GM20000 (cell line): ENCODE measurements at places on chromosomes 1 and 21.

DNA sequence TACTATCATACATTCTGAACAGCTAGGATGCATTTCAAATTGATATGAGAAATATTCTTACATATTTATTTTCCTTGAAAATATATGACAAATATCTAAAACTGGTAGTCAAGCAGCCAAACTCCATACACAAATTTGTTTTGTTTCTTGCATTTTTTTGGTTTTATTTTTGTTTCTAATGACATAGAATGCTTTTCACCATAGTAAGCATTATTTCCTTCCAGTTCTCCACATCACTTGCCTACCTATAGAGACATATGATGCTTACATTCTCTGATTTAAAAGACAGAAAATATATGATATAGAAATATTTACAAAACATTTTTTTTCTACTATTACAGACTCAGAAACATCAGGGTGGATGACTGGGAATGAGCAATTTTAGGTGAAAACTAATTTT lies 726.4 kb upstream of the ADGRL4 start:
- DNase-seq, result no peak

- no peak for DNase-seq
Observed at GRCh38 chr21:46191686-46192575, 7.7 kb upstream of the SPATC1L start.

GRCh38 chr1:53738205-53739108 lies 507 bp downstream of the GLIS1 start:
- DNase-seq, result peak; percentile 42

DNA sequence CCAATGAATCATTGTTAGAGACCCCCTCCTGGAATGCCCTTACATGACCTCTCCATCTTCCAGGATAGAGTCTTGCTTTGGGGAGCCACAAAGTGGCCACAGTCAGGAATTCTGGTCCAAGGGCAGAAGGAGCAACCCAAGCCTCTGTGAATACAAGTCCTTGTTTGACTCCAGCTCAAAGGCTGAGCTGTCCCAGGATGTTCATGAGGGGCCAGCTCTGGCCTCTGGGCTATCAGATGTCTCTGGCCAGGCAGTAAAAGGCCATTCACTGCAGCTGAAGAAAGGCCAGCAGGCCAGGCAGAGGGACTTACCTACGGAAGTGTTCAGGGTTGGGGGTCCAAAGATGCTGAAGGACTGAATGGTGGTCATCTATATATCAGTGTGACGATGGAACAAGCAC lies 98.3 kb upstream of the IPO9 start:
- DNase-seq, result no peak

- DNase-seq, result no peak
Observed at GRCh38 chr1:67740543-67740942, 55.5 kb downstream of the GADD45A start.

DNA sequence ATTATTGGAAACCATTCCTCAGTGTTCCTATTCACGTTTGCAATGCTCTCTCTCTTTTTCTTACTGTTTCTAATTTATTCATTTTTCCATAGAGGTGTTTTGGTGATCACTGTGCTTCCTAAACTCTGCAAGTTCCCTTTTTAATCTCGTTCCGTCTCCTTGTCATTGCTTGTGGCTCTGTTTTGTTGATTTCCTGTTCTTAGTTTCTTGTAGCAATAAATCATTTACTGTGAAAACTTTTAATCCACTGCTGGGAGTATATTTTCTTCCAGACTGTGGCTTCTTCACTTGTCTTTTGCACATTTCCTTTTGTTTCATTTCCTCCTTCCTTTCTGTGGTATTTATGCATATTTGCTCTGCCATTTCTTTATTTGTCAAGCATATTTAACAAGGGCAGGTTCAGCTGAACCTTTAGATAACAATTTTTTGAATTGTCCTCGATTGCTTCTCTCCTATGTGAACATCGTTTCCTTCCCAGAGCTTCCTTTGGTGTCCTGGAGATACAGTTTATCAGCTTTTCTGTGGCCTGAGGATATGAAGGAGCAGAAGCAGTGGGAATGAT lies 3.6 kb downstream of the B3GALT5 start:
- DNase-seq, result no peak

DNA sequence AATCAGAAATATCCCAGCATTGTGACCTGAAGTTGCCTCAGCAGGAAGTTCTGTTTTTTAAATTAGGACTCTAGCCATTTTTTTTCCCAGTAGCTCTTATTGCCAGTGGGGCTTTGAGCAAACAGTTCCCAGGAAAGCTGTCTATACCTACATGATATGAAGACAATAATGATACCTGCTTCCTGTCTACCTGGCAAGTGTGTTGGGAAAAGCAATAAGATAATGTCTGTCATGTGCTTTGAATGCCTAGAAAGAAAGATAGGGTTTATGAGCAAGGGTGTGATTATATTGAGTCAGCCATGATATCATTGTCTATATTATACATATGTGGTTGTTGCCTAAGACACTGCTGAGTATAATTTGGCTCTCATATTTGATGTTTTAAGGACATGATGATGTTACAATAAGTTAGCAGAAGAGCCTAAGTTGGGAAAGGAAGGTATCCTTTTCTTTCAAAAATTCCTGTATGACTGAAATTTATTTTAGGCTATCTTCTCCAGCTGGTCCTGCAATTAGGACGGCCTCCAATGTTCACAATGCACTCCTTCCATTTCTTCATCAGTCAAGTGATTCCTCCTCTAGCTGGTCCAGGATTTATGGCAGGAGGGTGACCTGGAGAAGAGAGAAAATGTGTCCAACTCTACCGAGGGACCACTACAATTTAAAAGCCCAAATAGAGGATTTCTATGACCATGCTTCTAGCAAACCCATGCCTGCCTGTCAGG lies 99.6 kb upstream of the CDC42BPA start:
- no peak for DNase-seq

- DNase-seq, result no peak
Observed at GRCh38 chr1:9448132-9449109, 90.8 kb upstream of the SLC25A33 start.
